ENCODE measurements at places on chromosomes 6 and 20. TPM values are rescaled to one million over a fixed set of nuclear protein-coding genes. Genes with fewer than 3 reads are reported as not detected.

Gene SLC17A3
- polyA plus RNA-seq, result 0.55 TPM

Gene TAGAP
- polyA plus RNA-seq, result 1.6 TPM

DNA sequence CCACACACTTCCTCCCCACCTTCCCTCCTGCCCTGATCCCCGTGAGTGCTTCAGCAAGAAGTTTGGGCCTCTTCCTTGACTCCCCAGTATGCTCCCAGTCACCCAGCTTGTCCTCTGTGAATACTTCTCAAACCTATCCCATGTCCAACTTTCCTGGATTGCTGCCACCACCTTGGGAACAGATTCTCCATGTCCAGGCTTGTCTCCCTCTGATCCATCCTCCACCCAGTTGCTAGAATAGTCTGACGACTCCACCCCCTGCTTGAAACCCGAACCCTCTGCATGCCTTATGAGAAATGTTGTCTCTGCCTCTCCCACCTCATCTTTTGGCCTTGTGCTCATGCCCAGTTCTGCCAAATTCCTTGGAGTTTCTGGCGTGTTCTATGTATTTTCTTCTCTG is 108.0 kb downstream of the PPP1R14C start:
- DNase-seq, result no peak

GRCh38 chr6:82380566-82381185 is 17.1 kb downstream of the TPBG start:
- no peak for DNase-seq

Gene PGK2
- 0.31 TPM for polyA plus RNA-seq

GRCh38 chr6:168126566-168127383 is 47.8 kb upstream of the FRMD1 start:
- DNase-seq, result no peak

Gene ZNF341
- 3.2 TPM for polyA plus RNA-seq

DNA sequence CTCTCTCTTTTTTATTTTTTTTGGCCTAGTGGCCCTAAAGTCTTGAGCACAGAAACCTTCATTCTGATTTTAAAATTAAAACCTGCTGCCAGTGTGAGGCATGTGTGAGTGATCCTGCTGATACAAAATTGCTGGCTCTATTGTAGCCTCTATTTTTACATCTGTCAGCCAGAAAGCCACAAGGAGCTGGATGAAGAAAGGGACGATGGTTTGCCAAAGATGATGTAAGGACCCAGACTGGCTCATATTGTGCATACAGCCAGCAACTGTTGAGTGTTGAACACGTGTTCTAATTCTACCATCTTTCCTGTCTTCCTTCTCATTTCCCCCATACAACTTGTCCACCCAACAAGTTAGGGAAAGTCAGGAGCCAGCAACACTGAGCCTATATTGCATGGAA is 40.8 kb upstream of the ATXN1 start:
- no peak for DNase-seq

DNA sequence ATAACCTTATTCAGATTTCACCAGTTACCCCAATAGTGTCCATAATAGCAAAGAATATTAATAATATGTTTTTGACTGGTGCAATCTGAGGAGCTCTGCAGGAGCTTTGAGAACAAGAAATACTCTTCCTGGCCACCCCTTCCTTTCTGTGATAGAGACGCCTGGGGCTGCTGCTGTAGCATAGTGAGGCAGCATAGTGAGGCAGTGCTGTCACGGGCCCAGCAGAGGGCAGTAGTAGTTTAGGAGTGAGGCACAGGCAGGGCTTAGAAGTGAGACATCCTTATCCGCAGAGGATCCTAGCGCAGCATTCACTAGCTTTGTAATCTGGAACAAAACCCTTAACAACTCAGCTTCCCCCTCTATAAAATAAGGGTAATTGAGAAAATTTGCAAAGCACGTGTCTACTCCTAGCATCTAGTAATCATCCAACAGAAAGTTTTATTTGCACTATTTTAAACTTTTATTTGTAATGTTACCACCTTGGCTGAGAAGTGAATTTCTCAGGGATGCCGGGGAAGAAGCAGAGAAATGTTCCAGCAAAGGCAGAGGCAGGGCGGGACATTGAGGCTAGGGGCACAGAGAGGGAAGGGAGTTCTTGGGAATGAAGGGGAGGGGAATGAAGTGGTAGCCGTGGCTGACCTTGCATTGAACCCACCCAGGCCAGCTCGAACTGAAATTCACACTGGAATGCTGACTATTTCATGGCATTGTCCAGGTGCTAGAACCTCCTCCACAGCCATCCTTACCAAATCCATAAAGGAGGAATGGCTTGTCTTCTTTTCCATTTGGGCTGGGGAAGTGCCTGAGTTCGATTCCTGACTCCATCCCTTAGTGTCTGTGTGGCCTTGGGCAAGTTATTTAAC is 78.8 kb downstream of the CDS2 start:
- peak; percentile 78 for DNase-seq

Gene CLIC5
- 9.3 TPM for polyA plus RNA-seq

- DNase-seq, result no peak
Measured at GRCh38 chr6:17556014-17556413, 44.1 kb upstream of the FAM8A1 start.

Gene RIPPLY2
- 0.67 TPM for polyA plus RNA-seq

Gene TSPYL1
- 27.7 TPM for polyA plus RNA-seq

GRCh38 chr6:89110284-89110683 is 7.6 kb downstream of the SRSF12 start:
- no peak for DNase-seq

Gene BHLHE23
- polyA plus RNA-seq, result not detected

- DNase-seq, result no peak
Measured at GRCh38 chr20:51584116-51584515, 41.6 kb upstream of the NFATC2 start.

Gene OR2B3
- polyA plus RNA-seq, result not detected

GRCh38 chr20:48403167-48403761 is 424.5 kb downstream of the PREX1 start:
- DNase-seq, result no peak

GRCh38 chr20:59195316-59195993 is 31.8 kb downstream of the ZNF831 start:
- DNase-seq, result no peak

Gene PM20D2
- polyA plus RNA-seq, result 2.4 TPM

Gene SNPH
- 0.65 TPM for polyA plus RNA-seq

Gene RAET1L
- not detected for polyA plus RNA-seq

Gene BCAS1
- 5.3 TPM for polyA plus RNA-seq

DNA sequence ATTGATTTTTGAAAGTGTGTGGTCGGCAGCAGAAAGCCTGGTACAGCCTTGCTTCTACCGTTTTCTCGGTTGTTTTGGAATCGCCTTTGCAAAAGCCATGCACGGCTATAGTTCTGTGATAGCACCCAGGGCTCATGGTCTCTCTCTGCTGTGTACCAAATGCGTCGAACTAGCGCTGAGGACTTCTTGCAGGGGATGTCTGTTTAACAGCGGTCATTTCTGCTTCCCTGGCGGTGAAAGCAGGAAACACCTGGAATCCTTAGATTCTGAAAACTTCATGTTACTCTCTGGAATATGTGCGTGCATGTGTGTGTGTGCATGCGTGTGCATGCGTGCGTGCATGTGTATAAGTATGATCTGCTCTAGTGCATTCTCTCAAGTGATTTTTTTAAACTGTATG is 26.1 kb upstream of the GCNT2 start:
- DNase-seq, result no peak

- DNase-seq, result no peak
Measured at GRCh38 chr20:36791862-36792261, 18.3 kb upstream of the DSN1 start.

Gene GLP1R
- polyA plus RNA-seq, result 0.10 TPM

DNA sequence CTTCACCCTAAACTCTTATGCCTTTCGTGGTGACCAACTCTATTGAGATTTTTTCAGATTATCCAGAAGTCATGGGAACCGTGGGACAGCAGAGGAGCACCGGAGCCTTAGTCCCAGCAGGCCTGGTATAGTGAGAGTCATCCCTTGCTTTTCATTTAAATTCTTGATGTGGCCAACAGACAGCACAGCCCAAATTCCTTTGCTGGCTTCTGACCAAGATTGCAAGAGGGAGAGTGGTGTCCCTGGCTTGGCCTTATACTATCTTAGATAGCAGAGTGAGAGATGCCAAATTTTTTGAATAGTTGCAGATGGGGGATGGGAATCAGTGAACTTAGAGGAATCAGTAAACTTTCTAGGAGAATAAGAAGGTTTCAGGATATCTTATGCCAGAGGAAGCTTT is 7.8 kb downstream of the STX11 start:
- DNase-seq, result no peak

Gene SASH1
- polyA plus RNA-seq, result 1.3 TPM

DNA sequence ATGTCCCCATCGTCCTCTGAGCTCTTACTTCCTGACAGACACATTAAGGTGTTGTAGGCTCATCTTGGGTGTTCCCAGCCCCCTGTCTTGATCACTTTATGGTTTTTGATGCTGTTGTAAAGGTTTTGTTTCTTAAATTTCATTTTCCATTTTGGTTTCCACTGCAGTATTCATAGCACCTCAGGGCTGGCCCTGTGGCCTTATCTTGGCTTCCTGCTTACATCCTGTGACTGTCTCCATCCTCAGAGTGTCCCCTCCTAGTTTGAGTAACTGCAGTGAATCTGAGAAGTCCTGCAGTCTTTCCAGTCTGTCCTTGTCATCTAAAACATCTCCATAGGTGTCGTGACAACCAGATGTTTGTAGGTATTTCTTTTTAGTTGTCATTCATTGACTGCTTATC is 50.9 kb downstream of the JARID2 start:
- DNase-seq, result no peak

GRCh38 chr6:164124986-164125385 is 710.5 kb downstream of the QKI start:
- no peak for DNase-seq

Gene BPIFB2
- polyA plus RNA-seq, result not detected

DNA sequence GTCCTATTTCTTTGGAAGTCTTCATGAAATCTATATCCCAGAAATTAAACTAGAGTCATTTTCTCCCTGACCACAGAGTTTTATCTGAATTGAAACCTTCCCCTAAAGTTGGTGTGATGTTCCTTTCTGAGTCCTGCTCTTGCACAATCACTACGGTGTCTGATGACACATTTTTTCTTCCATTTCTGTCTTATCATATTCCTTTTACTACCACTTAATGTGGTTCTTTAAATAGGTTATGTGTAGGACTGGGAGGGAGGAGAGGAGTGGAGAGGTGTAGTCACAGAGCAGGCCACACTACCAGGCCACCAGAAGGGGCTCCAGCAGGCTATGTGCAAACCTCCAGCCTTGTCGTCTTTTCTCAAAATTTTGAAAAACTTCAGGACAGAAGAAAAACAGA is 39.7 kb upstream of the ATXN1 start:
- DNase-seq, result no peak

DNA sequence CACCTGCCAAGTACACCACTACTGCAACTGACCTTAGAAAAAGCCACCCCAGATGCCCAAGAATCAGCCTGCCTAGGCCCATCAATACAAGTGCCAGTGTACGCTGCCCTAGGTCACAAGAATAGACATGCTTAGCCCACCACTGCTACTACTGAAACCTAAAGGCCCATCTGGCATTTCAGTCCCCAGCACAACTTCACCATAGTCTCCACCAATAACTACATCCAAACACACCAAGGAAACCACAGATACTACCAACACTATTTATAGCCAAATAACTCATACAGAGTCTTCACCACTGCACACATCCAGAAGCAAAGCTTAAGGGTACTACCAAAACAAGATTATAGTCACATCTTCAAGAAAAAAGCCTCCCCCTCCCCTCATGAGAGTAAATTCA is 28.2 kb downstream of the TREML4 start:
- no peak for DNase-seq

GRCh38 chr20:61378694-61379355 is 126.8 kb downstream of the CDH4 start:
- no peak for DNase-seq

Gene MYBL2
- 12.4 TPM for polyA plus RNA-seq

- no peak for DNase-seq
Measured at GRCh38 chr20:34506480-34506879, 9.7 kb upstream of the DYNLRB1 start.

Gene PAK5
- 0.27 TPM for polyA plus RNA-seq
